ENCODE measurements at places on chromosomes 5 and 9. TPM values are rescaled to one million over a fixed set of nuclear protein-coding genes. Genes with fewer than 3 reads are reported as not detected.

DNA sequence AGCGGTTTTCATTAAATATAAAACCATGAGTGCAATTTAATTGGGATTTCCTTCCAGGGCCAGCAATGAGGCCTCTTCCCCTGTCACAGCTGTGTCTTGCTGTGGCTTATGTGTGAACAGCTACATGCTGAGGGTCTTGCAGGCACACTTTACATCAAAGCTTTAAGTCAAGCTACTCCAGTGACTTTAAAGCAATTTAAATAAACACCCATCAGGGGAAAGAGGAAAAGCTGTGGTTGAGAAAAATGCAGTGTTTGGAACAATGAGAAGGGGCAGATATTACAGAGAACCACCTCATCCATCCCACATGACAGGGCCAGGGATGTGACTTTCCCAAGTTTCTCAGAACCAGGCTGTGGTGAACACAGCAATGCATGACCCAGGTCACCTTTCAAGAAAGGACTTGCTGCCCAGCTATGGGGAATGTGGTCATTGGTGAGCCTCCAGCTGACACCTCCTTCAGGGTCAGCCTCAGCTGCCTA lies 115.9 kb upstream of the LPAR1 start:
- no peak for DNase-seq

- DNase-seq = no peak
Measured at GRCh38 chr5:13217636-13218035, 726.9 kb downstream of the DNAH5 start.

DNA sequence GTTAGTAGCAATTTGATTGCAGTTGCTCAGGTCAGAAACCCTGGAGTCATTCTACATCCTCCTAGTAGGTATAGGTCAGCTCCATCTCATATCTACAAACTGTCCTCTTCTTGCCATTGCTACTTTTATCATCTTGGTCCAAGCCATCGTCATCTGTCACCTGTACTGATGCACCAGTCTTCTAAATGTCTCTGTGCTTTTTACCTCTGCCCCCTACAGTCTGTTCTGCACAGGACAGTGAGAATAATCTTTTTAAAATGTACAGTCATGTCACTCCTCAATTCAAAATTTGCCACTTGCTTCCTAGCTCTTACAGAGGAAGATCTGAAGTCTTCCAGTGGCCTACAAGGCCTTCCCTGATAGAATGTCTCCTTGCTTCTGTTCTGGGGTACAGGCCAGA lies 6.8 kb downstream of the NNT start:
- DNase-seq = no peak

WNT8A gene
- not detected for polyA plus RNA-seq

CDH9 gene
- not detected for polyA plus RNA-seq

GRCh38 chr5:10123254-10123989 lies 126.3 kb downstream of the ATPSCKMT start:
- DNase-seq = no peak

GRCh38 chr5:52579391-52579790 lies 208.3 kb upstream of the ITGA1 start:
- DNase-seq = no peak

GRCh38 chr5:123611406-123611709 lies 99.4 kb downstream of the CSNK1G3 start:
- DNase-seq = no peak

PTGS1 gene
- 72.6 TPM for polyA plus RNA-seq

DNA sequence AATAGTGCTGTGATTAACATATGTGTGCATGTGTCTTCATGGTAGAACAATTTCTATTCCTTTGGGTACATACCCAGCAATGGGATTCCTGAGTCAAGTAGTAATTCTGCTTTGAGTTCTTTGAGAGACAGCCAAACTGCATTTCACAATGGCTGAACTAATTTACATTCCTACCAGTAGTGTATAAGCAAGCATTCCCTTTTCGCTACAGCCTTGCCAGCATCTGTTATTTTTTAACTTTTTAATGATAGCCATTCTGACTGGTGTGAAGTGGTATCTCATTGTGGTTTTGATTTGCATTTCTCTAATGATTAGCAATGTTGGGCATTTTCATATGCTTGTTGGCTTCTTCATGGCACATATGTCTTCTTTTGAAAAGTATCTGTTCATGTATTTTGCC lies 308.5 kb downstream of the ARRDC3 start:
- DNase-seq = peak; percentile 80

DNA sequence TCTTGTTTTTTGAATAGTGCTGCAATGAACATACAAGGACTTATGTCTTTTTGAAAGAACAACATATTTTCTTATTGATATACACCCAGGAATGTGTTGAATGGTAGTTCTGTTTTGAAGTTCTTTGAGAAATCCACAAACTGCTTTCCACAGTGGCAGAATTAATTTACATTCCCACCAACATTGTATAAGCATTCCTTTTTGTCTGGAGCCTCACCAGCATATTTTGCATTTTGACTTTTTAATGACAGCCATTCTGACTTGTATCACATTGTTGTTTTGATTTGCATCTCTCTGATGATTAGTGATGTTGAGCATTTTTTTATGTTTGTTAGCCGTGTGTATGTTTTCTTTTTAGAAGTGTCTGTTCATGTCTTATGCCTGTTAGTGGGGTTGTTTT lies 524.9 kb downstream of the SEMA5A start:
- no peak for DNase-seq

DNA sequence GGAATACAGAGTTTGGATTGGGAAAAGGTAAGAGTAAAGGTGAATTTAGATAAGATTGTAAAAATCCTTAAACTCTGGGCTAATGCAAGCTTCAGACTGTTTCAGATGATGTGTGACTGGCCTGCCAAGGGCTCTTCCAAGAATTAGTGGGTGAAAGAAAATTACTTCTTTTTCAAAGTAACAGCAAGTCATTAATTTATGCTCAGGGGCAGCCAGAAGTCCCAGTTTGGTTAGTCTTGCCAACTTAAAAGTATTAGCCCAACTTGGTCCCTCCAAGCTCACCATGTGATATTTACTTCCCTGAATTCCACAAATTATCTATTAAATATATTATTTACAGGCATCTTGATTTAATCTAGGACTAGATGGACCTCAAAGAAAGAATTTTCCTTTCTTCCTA lies 947.8 kb downstream of the NR2F1-AS1 start:
- DNase-seq = no peak

DNA sequence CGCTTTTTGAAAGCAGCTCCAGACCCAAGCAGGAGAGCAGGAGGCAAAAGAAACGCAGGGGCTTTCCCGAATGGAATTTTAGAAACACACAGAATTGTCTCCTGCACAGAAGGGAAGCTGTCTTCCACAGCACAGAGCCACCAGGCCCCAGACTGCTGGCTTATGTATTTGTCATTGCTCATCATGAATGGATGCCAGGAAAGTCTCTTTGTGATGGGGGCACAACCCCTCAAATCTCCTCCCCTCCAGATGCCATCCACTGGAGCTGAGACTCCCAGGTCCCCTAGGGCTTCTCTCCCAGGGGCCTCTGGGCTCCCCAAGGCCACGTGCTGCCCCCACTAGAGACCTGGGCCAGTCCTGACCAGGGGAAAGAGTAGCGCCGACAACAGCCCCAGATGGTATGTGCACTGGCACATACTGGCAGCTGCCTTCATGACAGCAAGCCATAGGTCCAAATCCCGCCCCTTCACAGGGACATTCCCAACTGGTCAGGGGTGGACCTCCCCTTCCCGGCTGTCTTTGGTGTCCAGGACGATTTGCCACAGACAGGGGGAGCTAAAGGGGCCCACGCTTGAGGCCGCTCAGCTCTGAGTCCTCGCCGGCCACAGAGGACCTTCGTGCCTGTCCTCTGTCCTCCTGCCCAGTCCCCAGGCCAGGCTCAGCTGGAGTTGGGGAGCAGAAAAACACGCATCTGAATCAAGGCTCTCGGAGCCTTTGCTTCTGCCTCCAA lies 127.8 kb downstream of the KCNIP1 start:
- no peak for DNase-seq

Measured in BJ (cell line).